H54 (cell line): ENCODE measurements at places on chromosomes 11 and 22.

GRCh38 chr22:38524429-38524828 lies 18.3 kb upstream of the DDX17 start:
- DNase-seq: no peak

DNA sequence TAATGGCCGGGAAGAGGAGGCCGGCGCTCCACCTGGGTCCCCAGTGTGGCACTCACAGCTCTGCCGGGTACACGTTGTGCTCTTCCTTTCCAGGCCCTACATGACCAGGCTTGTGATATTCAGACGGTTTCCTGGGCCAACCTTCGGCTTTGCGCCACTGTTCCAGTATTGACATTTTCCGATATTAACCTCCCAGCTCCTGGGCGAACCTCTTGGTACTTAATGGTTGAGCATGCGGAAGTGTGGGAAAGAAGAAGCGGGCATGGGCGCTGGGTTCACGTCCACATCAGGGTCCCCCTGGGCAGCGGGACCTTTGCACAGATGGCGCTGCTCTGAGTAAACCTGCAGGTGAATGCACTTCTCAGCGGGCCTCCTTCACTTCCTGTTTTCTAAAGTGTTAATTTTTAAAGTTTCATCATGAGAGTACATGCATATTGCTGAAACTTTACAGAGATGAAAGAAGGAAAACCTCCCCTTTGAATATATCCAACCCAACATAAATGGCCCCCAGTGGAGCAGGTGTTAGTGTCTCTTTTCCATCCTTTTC lies 286.7 kb downstream of the TBC1D22A start:
- no peak for DNase-seq

DNA sequence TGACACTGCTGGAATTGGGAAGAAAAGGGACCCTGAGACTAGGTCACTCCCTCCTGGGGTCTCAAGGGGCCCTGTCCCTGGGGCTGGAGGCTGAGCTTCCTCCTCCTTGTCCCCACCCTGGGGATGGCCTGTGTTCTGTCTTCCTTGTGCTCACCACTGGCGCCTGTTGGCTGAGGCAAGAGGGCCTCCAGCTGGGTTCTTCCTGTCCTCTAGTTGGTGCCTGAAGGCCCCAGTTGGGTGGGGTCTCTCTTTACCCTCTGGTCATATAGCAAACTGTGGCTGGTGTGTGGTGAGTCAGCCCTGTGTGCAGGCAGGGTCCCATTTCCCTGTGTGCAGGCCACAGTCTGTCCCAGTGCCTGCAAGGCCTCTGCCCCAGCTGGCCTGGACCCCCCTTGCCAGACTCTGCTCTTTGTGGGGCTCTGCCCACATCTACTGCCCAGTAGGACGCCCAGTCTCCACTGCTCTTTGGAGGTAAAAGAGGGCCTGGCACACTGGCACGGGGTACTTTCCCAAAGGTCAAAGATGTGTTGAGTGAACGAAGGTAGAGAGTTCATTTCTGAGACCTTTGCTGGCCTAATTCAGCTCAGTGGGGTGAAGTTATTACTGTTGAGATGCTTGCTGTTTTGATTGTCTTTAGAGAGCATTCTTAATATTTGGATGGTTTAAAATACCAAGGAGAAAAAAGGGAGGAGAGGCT lies 55.1 kb upstream of the CLDN5 start:
- no peak for DNase-seq

- DNase-seq: peak; percentile 65
Observed at GRCh38 chr11:66421492-66422205, 814 bp downstream of the NPAS4 start.

DNA sequence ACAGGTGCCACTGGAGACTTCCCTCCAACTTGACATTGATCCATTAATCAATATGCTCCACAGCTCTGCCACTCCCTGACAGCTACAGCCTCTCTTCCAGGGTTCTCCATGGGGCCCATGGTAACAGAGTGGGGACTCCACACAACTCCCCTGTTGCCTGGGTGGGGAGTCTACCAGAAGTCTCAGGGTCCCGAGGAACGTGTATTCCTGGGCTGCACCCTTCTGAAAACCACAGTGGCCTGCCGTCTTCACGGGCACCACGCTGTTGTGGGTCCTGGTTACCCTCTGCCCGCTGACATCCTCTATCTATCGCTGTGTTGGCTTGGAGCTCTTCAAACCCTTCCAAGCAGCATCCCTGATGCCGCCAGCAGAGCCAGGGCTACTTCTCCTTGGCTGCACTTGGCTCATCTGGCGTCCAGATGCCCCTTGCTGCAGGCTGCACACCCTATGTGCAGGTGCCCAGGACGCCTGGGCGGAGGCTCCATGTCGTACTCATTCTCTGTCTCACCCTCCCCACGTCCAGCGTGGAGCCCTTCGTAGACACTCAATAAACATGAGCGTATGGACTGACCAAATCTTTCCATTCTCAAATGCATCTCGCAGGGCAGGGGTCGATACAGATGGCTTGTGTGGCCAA lies 1341.8 kb downstream of the TBC1D22A start:
- no peak for DNase-seq

GRCh38 chr22:37982938-37983859 lies 1.2 kb downstream of the SOX10 start:
- DNase-seq: no peak

GRCh38 chr11:65588199-65589054 lies 7.2 kb downstream of the KCNK7 start:
- peak; percentile 85 for DNase-seq

- DNase-seq: no peak
Observed at GRCh38 chr11:116458546-116458945, 314.2 kb downstream of the BUD13 start.

- no peak for DNase-seq
Observed at GRCh38 chr11:76613901-76614300, 56.6 kb downstream of the LRRC32 start.

DNA sequence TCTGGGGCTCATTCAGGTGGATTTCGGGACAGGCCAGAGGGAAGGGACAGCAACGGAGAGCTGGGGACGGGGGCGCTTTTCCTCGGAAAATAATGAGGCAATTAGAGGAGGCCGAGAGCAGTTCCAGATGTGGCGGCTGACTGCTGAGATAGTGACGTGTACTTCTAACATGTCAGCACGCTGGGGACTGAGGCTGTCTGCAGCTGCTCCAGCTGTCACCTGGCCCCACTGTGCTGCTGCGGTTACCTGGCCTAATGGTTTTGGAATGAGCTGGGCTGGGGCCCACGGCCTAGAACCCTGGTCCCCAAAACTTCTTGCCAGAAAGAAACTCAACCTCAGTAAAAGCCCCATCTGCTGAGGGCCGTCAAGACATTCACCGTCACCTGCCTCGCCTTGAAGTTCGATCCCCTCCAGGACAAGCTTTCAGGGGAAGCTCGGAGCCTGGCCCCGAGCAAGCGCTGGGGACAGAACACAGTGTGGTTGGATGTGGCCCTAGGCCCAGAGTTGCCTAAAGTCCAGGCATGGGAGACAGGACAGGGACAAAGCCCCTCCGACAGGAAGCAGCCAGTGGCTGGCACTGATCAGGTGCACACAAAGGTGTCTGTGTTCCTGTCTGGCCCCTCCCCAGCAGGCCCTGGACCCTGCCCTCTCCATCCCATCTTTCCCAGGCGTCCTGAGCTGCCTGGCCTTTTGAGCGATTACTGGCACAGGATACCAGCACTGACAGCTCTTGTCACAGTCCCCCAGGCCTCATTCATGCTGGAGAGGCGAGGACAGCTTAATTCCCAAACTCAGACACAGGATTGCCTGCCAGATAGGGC lies 22.1 kb downstream of the RPUSD4 start:
- no peak for DNase-seq

- no peak for DNase-seq
Observed at GRCh38 chr11:45890886-45891550, 5.6 kb downstream of the MAPK8IP1 start.

DNA sequence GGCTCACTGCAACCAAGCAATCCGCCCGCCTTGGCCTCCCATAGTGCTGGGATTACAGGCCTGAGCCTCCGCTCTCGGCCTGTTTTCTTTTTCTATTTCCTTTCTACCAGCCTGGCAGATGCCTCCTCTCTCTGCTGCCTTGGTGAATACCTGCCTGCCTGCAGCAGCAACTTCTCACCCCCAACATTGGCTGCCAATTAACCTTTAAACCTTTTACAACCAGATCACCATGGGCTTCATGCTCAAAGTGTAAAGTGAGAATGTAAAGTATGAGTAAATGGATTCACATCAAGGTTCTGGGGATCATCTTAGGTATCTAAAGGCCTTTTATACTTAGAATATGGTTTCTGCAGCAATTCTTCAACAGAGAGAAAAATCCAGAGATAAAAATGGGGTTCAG lies 13.0 kb upstream of the FCHSD2 start:
- DNase-seq: no peak

DNA sequence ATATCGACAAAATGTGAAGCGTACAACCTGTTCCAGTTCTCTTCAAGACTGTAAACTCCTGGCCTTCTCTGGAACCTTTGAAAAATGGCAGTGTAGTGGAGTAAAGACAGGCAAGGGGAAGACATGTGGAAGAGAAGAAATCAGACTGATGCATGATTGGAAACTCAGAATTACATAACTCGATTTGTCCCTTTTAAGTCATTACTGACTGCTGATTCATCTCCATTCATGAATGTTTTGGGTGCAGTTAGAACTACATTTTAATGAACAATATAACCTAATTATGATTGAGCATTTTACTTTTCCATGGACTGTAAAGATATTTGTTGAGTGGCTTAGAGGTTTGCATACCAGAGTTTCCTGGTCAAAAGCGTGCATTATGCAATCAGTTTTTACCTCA lies 32.9 kb downstream of the FAT3 start:
- DNase-seq: no peak

GRCh38 chr11:74388678-74389327 lies 9.4 kb downstream of the PGM2L1 start:
- no peak for DNase-seq

DNA sequence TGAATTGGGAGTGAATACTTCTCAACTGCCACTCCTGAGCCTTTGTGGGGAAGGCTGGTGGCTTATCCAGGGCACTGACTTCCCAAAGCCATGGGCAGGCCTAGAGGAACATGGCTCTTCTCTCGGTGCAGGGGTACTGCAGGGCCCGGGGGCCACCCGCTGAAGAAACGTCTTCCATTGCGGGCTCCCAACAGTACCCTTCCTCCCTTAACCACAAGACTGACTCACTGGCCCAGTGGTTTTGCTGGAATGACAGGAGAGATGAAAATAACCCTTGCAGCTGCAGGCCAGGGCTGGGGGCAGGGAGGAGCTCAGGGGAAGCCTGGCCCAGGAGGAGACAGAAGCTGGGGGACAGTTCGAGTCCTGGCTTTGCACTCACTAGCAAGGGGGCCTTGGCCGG lies 13.5 kb downstream of the TXN2 start:
- peak; percentile 50 for DNase-seq

GRCh38 chr11:63558459-63559157 lies 4.6 kb downstream of the PLAAT2 start:
- no peak for DNase-seq

- no peak for DNase-seq
Observed at GRCh38 chr11:118916842-118917388, 8.8 kb downstream of the BCL9L start.

DNA sequence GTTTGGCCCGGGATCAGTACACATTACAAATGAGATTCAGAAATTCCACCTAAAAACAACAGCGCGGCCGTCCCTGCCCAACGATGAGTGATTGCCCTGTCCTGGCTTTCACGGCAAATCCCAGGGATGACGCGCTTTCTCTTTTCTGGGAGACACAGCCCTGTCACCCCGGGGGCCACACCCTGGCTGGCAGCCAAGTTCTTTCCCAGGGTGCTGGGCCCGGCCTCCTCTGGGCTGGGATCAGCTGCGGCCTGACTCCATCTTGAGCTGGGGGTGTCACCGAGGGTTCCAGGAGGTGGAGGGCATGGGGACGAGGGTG lies 82.7 kb downstream of the FBLN1 start:
- DNase-seq: no peak

DNA sequence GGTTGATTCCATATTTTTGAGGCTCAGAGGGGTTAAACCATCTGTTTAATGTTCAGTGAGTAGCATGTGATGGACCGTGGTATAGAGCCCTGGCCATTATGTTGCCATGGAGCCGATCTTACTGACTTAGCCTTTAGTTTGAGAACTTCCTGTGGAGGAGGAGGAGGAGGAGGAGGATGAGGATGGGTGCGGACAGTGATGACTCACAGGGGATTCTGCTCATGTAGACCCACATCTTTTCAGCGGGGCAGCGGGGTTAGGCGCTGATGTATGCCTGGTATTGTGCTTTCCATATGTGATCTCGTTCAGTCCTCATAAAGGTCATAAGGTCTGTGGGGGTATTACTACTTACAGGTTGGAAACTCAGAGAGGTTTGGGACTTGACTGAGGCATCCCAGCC lies 13.9 kb downstream of the STX3 start:
- no peak for DNase-seq

- no peak for DNase-seq
Observed at GRCh38 chr11:130415731-130416529, 12.5 kb downstream of the ADAMTS8 start.

DNA sequence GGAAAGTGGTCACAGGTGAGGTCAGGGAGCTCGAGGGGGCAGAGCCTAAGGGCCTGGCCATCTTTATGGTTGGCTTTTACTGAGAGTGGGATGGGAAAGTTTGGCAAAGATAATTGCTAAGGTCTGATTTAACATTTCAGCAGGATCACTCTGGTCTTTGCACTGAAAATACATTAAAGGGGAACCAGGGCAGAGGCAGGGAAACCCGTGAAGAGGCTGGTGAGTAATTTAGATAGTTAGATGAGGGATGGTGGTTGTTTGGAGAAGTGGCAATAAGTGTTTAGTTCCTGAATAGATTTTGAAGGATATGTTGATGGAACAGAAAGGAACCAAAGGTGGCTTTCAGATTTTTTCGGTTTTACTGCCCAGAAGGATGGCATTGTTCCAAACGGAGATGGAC lies 50.8 kb downstream of the SCN3B start:
- DNase-seq: no peak

DNA sequence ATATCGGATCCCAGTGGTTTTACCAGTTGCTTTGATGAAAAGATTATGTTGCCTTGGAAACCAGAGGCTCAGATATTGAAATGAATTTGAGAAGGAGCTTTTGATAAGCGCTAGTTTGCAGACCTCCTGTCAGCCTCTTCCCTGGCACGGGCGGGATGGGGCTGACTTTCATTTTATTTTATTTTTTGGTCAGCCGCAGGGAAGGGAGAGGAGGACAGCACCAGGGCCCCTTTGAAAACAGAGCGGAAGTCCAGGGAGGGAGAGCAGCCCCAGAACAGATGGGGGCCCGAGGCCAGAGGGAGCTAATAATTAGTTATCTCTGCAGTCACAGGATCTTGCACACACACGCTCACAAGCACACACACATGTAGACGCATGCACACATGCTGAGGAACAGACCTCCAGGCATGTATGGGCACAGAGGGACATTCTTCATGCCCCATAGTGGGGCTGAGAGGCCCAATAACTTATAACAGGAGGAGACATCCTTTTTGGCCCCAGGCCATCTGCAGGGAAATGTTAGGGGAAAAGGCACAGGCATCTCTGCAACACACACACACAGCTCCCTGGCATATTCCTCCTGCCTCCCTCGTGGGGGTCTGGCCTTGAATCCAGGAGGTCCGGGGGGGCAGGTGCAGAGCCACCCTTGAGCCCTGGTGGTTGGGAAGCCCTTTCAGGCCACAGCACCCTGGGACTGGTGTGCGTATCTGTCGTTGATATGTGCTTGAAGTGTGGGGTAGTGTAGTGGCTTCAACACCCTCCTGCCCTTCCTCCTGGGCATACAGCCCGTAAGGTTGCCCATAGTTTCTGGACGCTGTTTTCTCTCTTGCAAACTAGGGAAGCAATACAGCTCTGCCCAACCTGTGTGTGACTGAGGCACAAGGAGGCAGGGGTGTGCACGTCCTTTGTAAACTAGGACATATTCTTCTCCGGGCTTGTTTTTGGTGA lies 117.3 kb downstream of the CEP164 start:
- DNase-seq: no peak
